ENCODE measurements at places on chromosomes 6 and 20.

DNA sequence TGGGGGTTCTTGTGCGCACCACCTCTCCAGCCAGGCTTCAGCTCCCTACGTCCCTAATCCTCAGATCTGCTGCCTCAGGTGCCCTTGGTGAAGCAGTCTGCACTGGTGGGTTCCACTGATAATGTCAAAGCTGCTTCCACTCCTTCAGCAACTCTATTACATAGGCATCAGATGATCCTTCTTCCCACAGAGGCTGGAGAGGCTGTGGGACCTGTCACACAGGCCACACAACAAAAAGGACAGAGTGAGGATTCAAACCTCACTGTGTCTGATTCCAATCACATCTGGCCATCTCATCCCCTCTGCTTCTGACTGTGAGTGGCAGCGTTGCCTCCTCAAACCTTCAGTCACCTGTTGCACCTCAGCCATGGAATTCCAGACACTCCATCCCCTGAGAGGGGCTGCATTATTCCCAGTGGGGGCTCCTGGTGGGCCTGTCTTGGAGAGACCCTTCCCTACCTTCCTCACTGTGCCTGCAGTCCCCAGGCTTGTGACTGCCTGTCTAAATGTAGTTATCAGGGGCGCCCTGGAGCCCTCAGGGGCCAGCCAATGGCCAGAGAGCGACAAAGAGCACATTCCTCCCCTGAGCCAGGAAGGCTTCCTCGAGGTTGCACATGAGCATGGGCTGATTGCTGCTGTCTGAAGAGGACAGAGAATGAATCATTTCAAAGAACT is 211.4 kb upstream of the ECI2 start:
- H3K27ac ChIP-seq = no peak overlapping the region
- DNase-seq = no peak
- H3K36me3 ChIP-seq = no peaks in the 10 kb centered on the region
- H3K4me1 ChIP-seq = no peaks in the 10 kb centered on the region

- peaks cover 4% of the 10 kb centered on the region for H3K4me1 ChIP-seq
- no peaks in the 10 kb centered on the region for H3K27me3 ChIP-seq
- H3K4me3 ChIP-seq = no peak overlapping the region
These were observed 5.3 kb downstream of the GCLC start for GRCh38 chr6:53539561-53539960.

DNA sequence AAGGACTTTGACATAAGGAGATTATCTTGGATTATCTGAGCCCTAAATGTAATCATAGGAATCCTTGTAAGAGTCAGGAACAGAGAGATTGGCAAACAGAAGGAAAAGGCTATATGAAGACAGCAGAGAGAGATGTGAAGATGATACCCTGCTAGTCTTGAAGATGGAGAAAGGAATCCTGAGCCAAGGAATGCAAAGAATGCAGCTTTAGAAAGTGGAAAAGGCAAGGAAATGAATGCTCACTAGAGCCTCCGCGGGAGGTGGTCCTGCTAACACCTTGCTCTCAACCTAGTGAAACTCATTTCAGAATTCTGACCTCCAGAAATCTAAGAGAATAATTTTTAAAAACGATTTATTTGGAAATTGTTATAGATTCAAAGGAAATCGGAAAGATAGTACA is 117.1 kb downstream of the TBXT start:
- no peak for DNase-seq
- H3K36me3 ChIP-seq = no peaks in the 10 kb centered on the region
- H3K27me3 ChIP-seq = no peaks in the 10 kb centered on the region
- no peaks in the 10 kb centered on the region for H3K4me1 ChIP-seq
- H3K4me3 ChIP-seq = no peak overlapping the region

DNA sequence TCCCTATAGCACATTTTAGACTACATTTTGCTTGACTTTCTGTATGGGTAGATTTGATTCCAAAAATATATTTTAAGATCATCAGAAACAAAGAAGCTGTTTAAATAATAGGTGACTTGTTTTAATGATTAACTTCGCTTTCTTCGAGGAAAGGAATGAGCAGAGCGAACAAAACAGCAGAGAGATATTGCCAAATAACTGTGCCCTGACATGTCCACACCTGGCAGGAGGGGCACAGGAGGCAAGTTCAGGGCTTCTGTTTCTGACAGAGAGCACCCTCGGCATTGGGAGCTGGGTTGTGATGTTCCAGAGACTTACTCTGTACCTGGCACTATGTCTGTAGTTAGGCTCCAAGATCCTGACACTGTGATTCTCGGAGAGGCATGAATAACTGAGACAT is 155.7 kb upstream of the SASH1 start:
- H3K36me3 ChIP-seq = no peaks in the 10 kb centered on the region
- no peak overlapping the region for H3K4me3 ChIP-seq
- no peak overlapping the region for H3K27ac ChIP-seq
- no peak for DNase-seq
- no peaks in the 10 kb centered on the region for H3K4me1 ChIP-seq
- H3K27me3 ChIP-seq = no peaks in the 10 kb centered on the region

- H3K36me3 ChIP-seq = no peaks in the 10 kb centered on the region
- no peaks in the 10 kb centered on the region for H3K4me1 ChIP-seq
- no peak overlapping the region for H3K4me3 ChIP-seq
- no peak for DNase-seq
- H3K27ac ChIP-seq = no peak overlapping the region
- no peaks in the 10 kb centered on the region for H3K27me3 ChIP-seq
These were observed 69.2 kb downstream of the IRAK1BP1 start for GRCh38 chr6:78936515-78936914.

- no peaks in the 10 kb centered on the region for H3K27me3 ChIP-seq
- no peaks in the 10 kb centered on the region for H3K36me3 ChIP-seq
- H3K4me3 ChIP-seq = no peak overlapping the region
- H3K27ac ChIP-seq = peak overlapping the region; percentile 83
- H3K4me1 ChIP-seq = peaks cover 4% of the 10 kb centered on the region
These were observed 69.3 kb downstream of the LY86 start for GRCh38 chr6:6657820-6658217.

GRCh38 chr6:31453259-31453658 is 44.7 kb upstream of the MICB start:
- H3K4me3 ChIP-seq = no peak overlapping the region
- no peak for DNase-seq
- no peaks in the 10 kb centered on the region for H3K27me3 ChIP-seq
- no peak overlapping the region for H3K27ac ChIP-seq
- no peaks in the 10 kb centered on the region for H3K4me1 ChIP-seq
- H3K36me3 ChIP-seq = no peaks in the 10 kb centered on the region

- DNase-seq = peak; percentile 72
- H3K27me3 ChIP-seq = no peaks in the 10 kb centered on the region
- H3K4me3 ChIP-seq = peak overlapping the region; percentile 98
- peaks cover 30% of the 10 kb centered on the region for H3K4me1 ChIP-seq
- peak overlapping the region; percentile 78 for H3K27ac ChIP-seq
These were observed 402 bp upstream of the TAF8 start for GRCh38 chr6:42049948-42050296.

- no peak overlapping the region for H3K4me3 ChIP-seq
- H3K36me3 ChIP-seq = no peaks in the 10 kb centered on the region
- DNase-seq = no peak
- H3K27ac ChIP-seq = no peak overlapping the region
These were observed 4.2 kb upstream of the BLCAP start for GRCh38 chr20:37531856-37532255.

Data from naive thymus-derived CD4-positive, alpha-beta T cell (primary cell).